ENCODE measurements at places on chromosomes 5 and 9.

DNA sequence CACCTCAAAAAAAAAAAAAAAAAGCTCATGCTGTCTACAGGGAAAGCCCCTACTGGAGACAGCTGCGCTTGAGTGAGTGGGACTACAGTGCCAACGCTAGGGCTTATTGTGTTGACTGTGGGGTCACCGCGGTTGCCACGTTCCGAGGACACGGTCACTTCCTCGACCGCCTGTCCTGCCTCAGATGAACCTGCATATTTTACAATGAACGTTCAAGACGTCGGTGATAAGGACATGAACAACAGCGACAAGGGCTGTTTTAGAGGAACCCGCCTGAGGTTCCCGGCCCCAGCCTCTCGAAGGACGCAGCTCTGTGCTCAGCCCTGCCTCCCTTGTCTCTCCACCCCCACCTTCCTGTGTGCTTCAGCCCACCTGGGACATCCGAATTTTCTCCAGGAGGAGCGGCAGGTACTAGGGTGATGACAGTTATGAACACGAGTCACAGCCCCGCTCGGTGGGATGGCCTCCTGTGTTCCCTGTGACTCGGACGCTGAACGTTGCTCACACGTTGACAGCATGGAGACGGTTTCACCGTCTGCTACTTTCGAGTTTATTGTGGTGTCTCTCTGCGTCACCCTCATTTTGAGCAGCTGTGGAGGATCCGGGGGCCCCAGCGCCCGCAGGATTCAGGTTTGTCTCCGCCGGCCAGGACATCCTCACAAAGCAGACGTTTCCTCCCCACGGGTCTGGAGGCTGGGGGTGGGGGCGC is 11.3 kb upstream of the DIPK1B start:
- no peak for DNase-seq

DNA sequence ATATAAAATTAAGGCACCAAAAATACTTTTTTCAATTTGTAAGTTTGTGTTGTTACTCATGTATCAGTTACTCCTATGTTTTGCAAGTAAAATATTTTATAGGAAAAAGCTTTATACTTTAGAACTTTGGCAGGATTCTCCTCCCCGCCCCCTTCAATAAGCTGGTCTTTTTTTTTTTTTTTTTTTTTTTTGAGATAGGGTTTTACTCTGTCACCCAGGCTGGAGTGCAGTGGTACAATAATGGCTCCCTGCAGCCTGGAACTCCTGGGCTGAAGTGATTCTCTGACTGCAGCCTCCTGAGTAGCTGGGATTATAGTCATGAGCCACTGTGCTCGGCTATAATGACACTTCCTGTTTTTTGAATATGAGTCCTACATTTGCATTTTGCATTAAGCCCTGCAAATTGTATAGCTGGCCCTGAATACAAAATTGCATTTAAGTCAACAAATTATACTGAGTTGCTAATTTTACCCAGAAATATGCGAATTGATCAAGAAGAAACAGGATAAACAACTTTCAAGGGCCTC is 192.9 kb downstream of the PIK3R1 start:
- no peak for DNase-seq

- DNase-seq = no peak
Observed at GRCh38 chr5:190366-191035, 794 bp upstream of the LRRC14B start.

DNA sequence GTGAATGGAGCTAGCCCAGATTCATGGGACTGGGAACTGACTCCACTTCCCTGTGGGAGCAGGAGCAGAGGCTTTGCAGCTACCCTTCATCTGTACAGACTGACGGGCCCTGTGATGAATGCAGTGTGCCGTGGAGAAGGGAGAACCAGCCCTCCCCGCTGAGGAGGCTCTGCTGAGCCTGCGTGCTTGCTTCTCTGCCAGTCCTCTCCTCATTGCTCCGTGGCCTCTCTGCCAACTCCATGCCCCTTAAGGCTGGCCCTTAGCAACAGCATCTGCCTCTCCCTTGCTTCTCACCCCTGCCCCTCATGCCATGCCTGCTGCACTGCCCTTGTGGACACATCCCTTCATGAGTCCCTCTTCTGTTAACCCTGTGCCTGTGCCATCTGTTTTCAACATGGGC is 53.6 kb downstream of the GADD45G start:
- no peak for DNase-seq

GRCh38 chr9:75880618-75881017 is 9.9 kb upstream of the PCSK5 start:
- no peak for DNase-seq

- DNase-seq = no peak
Observed at GRCh38 chr5:56849671-56850070, 34.3 kb downstream of the MAP3K1 start.

DNA sequence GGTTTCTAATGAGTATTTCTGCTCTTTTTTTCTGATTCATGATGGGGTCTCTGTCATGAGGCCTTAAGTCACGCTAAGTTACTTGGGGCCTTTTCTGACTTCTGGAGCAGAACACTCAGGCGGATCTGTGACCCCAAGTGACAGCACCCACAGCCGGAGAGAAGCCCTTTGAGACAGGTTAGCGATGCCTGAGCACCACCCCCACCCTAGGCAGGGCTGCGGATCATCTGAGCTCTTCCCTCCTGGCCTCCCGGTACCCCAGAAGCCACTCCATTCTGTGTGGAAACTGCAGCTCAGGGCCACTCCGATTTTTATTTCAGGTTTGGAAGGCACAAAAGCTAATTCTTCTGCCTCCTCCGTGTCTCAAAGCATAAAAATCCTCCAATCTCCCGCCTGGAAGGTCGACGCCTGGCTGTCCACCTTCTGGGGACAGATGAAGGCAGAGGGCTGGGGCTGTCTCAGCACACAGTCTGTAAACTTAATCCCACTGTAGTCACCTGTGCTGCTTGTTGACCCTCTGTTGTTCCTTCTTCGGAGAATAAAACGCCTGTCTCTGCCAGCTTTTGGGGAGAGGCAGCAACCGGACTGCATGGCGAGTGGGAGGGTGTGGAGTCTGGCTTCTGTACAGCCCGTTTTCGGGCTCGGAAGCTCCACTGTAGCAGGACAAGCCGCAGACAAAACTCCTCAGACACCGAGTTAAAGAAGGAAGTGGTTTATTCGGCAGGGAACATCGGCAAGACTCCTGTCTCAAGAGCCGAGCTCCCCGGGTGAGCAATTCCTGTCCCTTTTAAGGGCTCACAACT is 88.8 kb downstream of the SPRY4 start:
- DNase-seq = no peak

GRCh38 chr9:92769286-92769685 is 4.7 kb upstream of the BICD2 start:
- DNase-seq = no peak

- no peak for DNase-seq
Observed at GRCh38 chr5:62732677-62733121, 154.1 kb downstream of the LRRC70 start.

GRCh38 chr9:28190981-28191380 is 617.7 kb upstream of the C9orf72 start:
- no peak for DNase-seq

GRCh38 chr5:169997798-169998197 is 17.5 kb upstream of the INSYN2B start:
- no peak for DNase-seq

DNA sequence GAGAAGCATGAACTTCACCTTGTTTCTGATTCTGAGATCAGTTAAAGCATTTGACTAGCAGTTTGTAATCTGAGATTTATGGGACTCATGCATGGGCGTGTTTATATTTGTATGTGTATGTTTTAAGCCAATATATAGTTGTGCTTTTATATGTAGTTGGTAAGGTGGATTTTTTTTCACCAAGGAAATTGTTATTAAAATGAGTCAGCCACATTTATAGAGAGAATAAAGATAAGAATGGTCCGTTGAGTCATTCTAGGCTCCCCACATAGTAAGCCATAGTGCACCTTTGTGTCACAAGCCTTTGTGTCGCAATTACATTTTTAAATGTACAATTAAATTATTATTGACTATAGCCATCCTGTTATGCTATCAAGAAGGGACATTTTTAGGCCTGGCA is 89.0 kb downstream of the NLN start:
- DNase-seq = no peak

DNA sequence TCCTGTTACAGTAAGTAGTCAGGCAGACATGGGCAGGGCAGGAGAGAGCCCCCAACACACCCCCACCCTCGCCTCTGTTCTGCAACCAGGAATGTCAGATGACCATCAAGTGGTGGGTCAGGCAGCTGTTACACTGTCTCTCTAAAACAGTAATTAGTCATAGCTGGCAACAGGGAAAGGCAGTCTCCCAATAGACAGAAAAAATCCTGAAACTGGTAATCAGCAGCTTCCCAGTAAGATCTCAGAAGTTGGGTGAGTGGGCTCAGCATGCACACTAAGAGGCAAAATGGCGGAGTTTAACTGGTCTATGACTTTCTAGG is 90.2 kb downstream of the C5orf15 start:
- DNase-seq = no peak

DNA sequence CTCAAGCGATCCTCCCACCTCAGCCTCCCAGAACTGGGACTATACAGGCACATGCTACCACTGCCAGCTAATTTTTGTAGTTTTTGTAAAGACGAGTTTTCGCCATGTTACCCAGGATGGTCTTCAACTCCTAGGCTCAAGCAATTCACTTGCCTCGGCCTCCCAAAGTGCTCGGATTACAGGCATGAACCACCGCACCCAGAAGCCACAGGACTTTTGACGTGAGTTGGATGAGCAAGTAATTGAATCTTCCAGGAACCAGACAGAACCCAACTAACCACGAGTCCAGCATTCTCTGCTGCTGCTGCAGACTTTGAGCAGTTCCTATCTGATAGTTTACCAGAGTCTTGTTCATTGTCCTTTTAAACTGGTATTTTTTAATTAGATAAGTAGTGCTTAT is 9.6 kb upstream of the ATP6V0E1 start:
- no peak for DNase-seq

GRCh38 chr9:117427357-117427913 is 12.6 kb upstream of the ASTN2 start:
- no peak for DNase-seq

- no peak for DNase-seq
Observed at GRCh38 chr5:139232147-139232724, 34.1 kb upstream of the SIL1 start.

DNA sequence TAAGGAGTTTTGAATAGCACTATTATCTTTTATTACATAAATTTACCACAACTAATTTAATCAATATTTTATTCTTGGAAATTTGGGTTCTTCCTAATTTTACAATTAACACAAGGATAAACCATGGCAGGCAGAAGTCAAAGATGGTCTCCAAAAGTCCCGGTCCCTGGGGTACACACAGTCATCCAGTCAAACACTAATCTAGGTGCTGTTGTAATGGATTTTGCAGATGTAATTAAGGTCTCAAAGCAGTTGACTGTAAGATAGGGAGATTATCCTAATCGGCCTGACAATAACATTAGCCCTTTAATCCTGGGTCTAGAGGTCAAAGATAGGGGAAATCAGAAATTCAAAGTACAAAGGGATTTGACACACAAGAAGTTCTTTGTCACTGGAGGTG is 57.5 kb upstream of the HTR1A start:
- DNase-seq = no peak

DNA sequence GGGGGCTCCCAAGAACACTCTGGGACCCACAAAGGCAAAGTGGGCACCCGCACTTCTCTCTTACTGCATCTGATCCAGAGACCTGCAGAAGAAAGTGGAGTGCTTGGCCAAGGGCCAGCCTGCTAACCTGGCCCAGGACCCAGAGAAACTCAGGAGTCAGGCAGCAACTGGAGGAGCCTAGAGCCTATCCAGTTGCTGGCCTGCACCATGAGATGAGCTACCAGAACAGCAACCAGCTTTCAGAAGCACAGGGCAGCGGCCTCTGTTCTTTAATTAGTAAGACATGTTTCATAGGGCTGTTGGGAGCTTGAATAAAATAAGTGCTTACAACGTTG is 298.3 kb downstream of the GADD45G start:
- no peak for DNase-seq

- no peak for DNase-seq
Observed at GRCh38 chr5:132387640-132388117, 18.2 kb downstream of the SLC22A5 start.

GRCh38 chr9:75101004-75101588 is 12.8 kb downstream of the OSTF1 start:
- no peak for DNase-seq

- no peak for DNase-seq
Observed at GRCh38 chr5:58184910-58185309, 275.0 kb downstream of the PLK2 start.

DNA sequence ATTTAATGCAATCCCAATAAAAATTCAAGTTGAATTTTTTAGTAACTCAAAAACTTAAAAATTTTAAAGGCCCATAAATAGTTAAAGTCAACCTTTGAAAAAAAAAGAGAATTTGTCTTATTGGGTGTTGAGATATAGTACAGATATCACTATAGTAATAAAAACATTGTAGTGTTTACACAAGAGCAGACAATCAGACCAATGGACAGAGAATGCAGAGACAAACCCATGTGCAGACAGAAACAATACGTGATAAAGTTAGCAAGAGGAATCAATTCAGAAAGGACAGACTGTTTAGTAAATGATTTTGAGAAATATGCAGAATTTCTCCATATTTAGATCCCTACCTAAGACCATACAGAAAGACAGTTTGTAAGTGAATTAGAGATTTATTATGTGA is 33.9 kb downstream of the GOLGA1 start:
- no peak for DNase-seq

- DNase-seq = no peak
Observed at GRCh38 chr9:134642385-134643181, 980 bp downstream of the COL5A1 start.

GRCh38 chr9:127680226-127680625 is 26.6 kb upstream of the CFAP157 start:
- no peak for DNase-seq

- no peak for DNase-seq
Observed at GRCh38 chr5:65076251-65076869, 307.6 kb downstream of the CWC27 start.

DNA sequence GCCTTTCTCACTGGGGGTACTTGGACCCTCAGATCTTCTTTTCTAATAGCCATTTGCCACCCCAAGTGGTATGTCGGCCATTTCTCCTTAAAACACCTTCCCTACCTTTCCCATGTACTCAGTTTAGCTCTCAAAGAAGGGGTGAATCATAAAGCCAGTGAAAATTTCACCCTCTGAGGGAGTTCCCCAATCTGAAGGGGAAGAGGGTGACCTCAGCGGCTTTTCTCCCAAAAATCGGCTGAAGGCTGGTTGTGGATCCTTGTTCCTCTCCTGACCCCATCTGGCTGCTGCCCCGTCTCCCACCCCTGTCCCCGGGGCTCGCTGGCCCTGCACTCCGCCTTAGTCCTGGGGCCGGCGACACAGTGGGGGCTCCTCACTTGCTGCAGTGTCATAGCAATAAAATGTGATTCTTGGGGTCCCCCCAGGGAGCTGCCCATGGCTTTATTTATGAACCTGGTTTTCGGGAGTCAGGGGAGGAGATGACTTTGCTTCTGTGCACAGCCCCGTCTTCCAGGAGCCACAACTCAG is 17.3 kb upstream of the LTC4S start:
- DNase-seq = no peak

DNA sequence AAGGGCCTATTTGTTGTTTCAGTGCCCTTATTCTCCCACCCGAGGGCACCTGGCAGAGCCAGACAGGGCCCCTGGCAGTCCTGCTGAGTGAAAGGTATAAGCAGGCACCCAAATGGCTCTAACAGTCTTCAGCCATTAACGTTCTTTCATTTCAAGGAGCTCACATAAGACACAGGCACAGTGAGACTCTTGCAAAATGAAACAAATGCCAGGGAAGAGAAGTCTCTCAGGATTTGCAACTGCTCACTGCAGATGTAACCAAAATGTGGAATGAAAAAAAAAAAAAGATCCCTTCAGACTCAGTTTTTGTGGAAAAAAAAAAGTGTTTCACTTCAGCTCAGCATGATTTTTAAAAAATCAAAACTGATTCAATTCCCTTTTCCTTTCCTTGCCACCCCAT is 155.4 kb upstream of the LHFPL2 start:
- DNase-seq = no peak
